Iris pigment epithelial cell (primary cell): ENCODE measurements at places on chromosomes 3 and 15.
A peak's percentile ranks its signal among the peaks of the same experiment; 100 is the strongest.

GRCh38 chr15:81901319-81901718 lies 144.5 kb downstream of the MEX3B start:
- DNase-seq: no peak

GRCh38 chr3:71725271-71725991 lies at the start of gene EIF4E3:
TSS of gene EIF4E3 (minus strand) at chr3:71725402. CDS start at chr3:71725367, 35 bp downstream.
- DNase-seq: peak; percentile 18

- DNase-seq: no peak
These were observed 400.0 kb downstream of the ROBO1 start for GRCh38 chr3:79367803-79368202.

- DNase-seq: no peak
These were observed 8.6 kb downstream of the GPX1 start for GRCh38 chr3:49349348-49350114.

DNA sequence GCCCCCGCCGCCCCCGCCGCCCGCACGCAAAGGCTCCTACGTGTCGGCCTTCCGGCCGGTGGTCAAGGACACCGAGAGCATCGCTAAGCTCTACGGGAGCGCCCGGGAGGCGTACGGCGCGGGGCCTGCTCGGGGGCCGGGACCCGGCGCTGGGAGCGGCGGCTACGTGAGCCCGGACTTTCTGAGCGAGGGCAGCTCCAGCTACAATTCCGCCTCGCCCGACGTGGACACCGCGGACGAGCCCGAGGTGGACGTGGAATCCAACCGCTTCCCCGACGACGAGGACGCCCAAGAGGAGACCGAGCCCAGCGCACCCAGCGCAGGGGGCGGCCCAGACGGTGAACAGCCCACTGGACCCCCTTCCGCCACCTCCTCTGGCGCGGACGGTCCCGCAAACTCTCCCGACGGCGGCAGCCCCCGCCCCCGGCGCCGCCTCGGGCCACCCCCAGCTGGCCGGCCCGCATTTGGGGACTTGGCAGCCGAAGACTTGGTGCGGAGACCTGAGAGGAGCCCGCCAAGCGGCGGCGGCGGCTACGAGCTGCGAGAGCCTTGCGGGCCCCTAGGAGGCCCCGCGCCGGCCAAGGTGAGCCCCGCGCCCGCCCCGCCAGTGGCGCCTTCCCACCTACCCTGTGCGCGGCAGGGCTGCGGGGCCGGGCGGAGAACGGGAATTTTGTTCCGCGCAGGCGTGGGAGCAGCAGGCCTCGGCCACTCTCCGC lies 2.4 kb downstream of the SKOR1 start:
- DNase-seq: no peak

DNA sequence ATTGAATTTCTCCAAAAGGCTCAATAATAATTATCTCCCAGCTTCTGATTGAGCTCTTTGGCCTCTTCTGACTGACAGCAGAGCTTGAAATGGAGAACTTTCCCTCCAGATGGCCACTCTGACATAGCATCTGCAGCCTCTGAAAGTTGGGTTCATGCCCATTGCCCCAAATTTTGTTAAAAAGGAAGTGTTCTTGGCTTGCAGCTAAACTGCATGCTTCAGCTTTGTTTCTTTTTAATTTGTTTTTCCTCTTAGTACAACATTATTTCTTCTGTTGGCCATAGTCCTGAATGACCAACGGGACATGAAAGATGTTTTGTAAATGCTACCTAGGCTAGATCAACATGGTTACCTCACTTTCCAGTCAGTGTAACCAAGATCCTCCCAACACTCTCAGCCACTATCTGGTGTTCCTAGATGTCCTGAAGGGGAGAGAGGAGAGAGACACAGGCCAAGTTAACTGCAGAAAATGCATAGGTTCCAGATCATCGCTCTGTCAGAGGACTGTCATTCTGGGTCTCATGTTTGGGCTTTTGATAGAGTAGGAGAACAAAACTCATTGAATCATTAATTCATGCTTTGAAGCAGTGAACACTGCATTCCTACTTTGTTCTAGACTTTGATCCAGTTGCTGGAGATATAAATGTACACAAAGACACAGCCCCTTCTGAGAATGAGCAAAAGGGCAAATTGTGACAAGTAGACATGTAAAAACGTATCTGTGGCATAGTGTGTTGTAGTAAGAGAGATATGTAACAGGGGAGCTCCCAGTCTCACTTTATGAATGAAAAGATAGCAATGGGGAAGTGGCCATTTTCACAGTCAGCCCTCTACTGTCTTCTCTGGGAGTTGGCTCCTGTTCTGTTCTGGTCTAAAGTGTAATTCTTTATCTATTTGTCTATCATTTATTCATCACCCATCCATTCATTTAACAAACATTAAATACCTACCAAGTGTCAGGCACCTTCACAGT lies 156.2 kb downstream of the ZNF621 start:
- no peak for DNase-seq

GRCh38 chr3:53223541-53223966 lies 32.3 kb downstream of the TKT start:
- DNase-seq: no peak

DNA sequence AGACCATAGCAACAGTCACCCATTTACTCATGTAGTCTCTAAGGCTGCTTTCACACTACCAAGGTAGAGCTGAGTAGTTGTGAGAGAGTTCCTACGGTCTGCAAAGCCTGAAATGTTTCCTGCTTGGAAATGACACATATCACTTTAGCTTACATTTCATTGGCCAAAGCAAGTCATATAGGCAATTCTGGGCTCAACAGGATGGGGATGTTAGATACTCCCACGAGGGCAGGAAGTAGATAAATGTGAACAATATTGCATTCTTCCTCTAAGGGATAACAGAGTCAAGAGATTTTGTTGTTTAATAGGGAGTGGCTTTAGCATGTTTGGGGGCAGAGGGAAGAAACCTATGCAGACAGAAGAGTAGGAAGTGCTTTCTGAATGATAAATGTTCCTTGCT lies 355.6 kb upstream of the THRB start:
- no peak for DNase-seq

DNA sequence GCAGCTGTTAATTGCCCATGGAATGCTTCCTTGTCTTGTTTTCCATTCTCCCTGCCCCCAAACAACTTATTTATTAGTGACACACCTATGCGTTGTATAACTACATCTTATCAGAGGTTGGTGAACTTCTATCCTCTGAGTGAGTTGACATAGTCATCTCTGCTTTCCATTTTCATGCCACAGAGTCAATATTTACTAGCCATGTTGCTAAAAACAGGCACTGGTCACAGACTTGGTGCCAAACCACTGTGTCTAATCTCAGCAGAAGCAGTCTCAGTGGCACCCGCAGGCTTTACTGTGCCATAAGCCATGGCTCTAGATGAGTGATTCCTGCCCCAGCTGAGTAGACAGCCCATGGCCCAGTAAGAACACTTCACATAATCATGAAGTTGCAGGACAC lies 26.5 kb downstream of the DAPK2 start:
- DNase-seq: no peak

GRCh38 chr3:73114711-73115110 lies 53.3 kb downstream of the EBLN2 start:
- DNase-seq: no peak

DNA sequence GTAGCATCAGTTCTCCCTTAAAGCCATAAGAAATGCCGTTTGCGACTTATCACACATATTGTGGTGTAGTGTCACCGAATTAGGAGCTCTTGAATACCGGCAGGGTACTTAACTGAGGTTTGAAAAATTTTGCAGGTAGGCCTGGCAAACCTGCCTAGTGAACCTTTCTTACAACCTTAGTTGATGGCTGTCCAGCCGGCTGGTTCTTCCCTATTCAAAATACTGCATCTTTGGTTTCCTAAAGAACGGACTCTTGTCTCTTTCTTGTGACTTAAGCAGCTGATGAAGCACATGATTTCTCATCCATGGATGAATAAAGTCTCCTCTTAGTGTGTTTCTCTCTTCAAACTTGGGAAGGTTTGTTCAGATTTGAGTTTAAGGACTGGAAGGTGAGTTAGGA lies 1.5 kb downstream of the RAB7A start:
- no peak for DNase-seq

DNA sequence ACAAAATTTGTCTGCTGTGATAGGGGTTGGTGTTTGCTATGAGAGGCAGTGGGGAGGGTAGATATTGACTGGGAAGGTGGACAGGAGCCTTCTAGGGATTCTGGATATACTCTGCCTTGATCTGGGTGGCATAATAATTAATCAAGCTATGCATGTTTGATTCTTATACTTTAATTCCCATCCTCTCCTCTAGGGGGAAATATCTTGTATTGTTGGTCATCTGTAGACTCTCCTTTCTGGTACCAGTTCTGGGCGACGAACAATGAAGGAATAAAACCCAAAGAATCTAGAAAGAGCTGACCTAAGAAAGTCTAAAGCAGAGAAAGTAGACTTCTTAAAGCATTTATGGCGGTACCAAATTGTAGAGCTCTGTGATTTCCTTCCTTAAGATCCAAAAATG lies 198.2 kb upstream of the STRIT1 start:
- no peak for DNase-seq

GRCh38 chr3:137867611-137868010 lies 103.5 kb downstream of the SOX14 start:
- no peak for DNase-seq

DNA sequence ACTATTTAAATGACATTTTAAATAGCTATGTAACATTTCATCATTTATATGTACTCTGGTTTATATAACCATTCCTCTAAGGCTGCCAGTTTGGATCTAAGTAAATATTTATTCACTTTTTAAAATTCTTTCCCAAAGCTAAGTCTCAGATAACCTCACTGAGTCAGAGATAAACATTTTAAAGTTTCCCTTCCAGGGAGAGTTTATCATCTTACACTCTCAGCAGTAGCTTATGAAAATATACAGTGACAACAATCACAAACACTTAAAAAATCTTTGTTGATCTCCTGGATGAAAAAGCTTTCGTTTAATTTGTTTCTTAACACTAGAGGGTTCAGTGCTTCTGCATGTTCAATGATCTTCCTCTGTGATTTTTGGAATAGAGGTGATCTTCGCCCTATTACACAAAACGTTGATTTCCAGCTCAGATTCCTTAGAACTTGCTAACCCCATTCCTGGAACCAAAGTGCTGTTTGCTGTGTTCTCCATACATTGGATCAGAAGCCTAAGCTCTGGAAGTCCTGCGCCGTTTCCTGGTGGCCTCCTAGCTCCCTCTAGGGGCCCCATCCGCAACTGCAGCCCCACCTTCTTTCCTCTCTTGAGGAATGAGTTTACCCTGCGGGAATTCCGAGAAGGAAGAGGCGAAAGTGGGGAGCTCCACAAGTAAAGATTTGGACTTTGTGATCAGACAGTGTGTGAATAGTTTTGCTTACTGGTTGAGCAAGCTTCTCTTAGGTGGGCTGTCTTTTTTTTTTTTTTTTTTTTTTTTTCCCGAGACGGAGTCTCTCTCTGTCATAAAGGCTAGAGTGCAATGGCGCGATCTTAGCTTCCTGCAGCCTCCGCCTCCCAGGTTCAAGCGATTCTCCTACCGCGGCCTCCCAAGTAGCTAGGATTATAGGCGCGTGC lies 29.3 kb upstream of the SACM1L start:
- DNase-seq: peak; percentile 80

DNA sequence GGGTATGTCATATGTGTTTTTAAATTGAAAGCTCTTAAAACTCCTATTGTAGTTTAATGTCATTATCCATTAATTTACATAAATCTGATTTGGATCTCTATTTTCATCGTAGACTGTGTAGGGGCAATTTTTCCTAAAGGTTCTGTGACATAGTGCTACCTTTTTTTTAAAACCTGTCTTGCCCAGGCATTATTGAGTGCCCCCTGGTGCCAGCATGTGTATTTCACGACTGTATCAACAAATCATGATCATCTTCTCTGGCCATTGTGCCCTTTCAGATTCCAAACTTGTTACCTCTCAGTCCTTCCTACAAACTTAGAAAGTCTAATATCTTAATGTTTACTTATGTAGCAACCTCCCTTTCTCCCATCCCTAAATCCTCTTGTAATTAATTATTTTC lies 97.2 kb upstream of the FLNB start:
- DNase-seq: no peak

GRCh38 chr15:50907601-50908208 lies 778 bp upstream of the AP4E1 start:
- peak; percentile 42 for DNase-seq

GRCh38 chr3:114319453-114319852 lies 25.6 kb downstream of the TIGIT start:
- DNase-seq: peak; percentile 94

GRCh38 chr3:177928172-177928873 lies 607.9 kb upstream of the KCNMB2 start:
- peak; percentile 68 for DNase-seq

- no peak for DNase-seq
These were observed 118.1 kb downstream of the CLSTN2 start for GRCh38 chr3:140052771-140053702.
